ENCODE measurements at places on chromosomes 1 and 21.

- no peak for DNase-seq
Observed at GRCh38 chr1:28172713-28173150, 3.8 kb downstream of the PTAFR start.

DNA sequence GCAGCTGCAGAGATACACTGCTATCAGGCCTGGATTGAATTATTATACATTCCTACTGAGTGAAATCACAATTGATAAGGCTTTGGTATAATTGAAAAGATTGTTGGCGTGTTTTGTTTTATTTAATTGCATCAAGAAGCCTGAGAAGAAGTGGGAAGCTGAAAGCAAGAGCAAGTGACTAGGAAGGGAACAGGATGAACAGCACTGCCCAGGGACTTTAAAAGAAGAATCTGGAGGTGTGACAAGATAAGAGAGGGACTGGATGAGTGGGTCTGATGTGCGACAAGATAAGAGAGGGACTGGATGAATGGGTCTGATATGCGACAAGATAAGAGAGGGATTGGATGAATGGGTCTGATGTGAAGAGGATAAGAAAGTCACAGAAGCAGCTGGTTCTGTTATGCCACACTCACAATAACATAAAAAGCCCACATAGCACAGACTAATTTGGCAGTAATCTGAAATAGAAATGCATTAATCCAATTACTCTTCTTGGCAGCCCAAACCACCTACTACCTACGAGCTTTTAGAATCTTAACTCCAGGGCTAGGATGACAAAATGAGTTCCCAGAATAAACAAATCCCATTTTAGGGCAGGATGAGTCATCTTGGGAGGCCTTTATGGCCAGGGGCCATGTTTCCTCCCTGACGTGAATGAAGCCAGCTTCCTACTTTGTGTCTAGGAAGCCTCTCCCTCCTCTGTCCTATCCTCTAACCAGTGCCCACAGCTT is 129.7 kb downstream of the DUSP10 start:
- no peak for DNase-seq

GRCh38 chr21:41972511-41973205 is 18.8 kb upstream of the C2CD2 start:
- no peak for DNase-seq

DNA sequence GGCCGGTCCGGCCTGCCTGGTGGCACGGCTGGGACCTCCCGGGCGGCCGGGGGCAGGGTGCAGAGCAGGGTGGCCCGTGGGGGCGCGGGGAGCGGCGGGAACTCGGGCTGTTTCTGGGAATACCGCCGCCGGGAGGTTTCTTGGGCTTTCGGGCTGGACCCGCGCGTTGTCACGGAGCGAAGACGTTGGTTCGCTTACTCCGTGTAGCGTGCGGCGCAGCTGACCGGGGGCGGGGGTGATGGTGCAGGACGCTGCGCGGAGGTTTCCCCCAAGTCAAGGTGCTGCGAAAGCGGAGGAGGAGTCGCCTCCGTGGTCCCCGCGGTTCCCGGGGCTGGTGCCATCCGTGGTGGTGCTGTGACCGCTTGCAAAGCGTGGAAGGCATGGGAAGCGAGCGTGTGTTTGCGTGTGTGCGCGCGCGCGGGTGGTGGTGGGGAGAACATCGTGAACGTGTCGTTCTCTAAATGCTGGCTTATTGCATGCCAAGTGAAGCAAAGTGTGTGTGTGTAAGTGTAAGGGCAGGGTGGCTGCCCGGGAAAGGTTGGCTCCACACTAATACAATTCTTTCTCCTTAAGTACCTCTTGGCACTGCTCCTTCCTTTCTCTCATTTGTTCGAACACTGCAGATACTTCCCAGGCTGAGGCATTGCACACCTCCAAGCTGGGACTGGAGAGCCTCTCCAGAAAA is 1.1 kb downstream of the RYR2 start:
- DNase-seq = peak; percentile 57

GRCh38 chr1:3180915-3181314 is 111.9 kb downstream of the PRDM16 start:
- no peak for DNase-seq

DNA sequence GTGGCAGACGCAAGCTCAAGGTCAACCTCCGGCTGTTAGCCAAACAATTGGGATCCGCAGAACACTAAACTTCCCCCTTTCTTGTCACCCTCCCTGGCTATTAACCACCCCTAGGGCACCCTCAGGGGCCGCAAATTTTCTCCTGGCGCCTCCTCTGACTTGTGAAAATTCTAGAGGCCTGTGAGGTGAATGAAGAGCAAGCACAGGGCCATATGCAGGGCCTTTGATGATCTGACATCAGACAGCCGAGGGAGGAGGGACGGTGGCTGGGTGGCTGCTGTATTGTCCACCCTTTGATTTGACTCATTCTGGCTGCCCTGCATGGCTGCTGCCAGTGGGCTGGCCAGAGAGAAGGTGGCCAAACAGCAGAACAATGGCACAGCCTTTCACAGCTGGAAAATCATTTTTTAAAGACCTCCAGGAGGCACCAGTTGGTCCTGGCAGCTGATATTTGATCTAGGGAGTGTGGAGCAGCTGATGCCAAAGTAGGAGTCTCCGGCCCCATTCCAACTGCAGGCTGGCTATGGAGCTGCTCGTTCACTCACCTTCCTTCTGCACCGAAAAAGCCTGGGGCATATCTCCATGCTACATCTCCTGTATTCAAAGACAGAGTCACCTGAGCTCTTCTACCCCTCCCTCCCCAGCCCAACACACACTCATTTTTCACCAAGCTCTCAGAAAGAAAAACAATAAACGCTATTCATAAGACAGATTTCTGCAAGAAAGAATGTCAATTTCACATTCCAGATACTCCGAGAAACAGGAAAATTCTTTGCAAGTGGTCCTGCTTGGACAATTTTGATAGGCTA is 44.9 kb upstream of the BARHL2 start:
- DNase-seq = no peak

GRCh38 chr1:116722016-116722838 is 32.0 kb upstream of the CD2 start:
- no peak for DNase-seq

DNA sequence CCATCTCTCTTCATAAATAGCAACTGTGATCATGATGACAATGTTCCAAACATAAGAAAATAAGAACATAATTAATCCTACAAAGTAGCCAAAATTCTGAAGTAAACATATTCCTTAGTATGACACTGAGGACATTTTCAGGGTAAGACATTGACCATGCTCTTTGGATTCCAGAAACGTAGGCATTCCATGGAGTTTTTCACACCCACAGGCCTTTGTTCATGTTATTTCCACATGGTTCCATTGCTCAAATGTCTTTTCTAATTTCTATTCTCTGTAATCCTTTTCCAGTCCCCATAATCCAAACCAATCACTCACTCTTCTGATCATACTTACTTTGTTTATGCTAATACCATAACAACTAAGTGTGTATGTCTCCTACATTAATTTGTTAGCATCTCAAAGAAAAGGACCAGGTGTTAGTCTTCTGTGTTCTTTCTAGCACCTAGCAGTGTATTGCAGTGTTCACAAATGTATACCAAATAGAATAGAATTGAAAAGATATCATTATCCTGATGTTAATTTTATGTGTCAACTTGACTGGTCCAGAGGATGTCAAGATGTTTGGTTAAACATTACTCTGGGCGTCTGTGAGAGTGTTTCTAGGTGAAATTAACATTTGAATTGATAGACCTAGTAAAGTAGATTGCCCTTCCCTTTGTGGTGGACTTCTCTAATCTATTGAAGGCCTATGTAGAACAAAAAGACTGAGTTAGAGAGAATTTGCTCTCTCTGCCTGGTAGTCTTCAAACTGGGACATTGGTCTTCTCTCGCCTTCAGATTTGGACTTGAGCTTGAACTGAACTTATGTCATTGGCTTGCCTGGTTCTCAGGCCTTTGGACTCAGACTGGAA is 516.6 kb downstream of the PTPRC start:
- DNase-seq = no peak

DNA sequence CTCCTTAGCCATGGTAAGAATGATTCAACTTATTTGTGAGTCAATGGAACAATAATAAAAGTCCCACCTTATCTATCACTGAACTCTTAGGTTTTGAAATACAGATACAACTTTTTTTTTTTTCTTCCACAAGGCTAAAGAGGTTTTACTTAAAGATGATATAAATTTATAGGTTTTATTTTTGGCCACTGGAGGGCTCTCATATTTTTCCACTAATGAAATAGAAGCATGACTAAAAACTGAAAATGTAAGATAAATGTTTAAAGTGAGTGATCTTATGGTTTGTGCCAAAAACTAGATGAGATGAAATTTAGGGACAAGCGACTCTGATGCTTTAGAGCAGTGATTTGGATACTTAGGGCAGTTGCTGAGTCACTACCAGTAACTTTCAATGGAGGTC is 499.0 kb downstream of the NUF2 start:
- DNase-seq = no peak

DNA sequence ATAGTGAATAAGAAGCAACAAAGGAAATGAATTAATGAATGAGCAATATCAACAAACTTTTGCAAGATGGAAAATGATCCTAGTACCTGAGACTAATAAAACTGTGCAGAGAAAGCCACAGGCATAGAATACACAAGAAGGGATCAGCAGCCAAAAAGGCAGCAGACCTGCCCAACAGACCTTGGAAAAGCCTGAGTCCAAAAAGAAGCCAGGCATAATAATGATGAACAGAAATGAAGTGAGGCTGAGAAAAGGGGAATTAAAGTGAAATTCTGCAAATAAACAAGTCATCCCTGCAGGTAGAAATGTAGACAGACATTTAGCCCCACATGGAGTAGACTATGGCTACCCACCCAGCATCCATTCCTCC is 10.3 kb upstream of the PHTF1 start:
- no peak for DNase-seq

DNA sequence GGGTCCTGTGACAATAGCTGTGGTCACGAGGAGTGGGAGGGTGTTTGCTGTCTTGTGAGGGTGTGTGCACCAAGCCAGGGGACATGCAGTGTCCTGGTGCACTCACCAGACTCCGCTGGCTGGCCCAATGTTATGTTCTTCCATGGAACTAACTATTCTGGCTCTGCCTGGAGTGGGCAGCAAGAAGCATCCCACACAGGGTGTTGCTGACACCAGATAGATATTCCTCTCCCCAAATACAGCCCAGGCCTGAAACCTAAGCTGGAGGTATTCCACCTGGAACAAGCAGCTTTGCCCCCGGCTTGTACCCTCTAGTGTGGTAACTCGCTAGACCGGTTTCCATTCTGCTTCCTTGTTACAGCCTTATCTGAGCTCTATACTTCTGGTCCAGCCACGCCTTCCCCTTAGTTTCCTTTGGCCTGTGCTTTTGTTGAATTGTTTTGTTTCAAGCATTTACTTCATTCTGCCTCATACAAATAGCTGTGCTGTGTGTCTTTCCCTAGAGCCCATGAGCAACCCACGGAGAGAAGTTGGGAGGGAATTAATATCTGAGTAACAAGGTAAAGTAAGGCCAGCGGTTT is 14.7 kb upstream of the LY9 start:
- no peak for DNase-seq

DNA sequence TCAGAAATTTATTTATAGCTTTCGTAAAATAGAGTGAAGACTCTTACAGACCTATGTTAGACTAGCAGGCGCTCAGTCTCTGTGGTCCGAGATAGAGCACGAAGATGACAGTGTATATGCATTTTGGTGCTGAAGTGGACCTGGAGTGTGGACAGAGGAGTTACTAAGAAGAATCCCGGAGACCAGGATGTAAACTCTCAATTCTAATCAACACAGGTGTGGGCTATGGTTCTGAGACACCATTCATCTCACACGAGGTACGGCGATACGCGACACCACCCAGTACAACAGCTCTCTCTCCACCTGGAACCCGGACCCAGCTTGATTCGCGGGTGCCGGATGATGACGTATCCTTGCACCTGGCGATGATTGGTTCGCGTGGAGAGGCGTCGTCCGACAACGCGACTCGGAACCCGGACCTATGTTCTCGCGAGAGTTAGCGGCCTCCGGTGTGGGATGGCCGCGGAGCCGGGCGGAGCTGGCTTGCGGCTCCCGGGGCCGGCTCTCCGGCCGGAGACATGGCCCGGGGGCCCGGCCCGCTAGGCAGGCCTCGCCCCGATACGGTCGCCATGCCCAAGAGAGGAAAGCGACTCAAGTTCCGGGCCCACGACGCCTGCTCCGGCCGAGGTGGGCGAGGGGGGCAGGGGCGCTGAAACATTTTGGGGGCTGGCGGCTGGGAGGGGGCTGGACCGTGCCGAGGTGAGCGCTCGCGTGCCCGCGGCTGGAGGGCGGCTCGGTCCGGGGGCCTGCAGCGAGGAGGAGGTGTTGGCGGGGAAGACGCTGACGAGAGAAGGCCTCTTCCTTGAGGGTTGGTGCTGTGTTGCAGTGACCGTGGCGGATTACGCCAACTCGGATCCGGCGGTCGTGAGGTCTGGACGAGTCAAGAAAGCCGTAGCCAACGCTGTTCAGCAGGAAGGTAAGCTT is at the start of gene TMEM183A:
Gene TMEM183A, plus strand, starts transcription at position 427 of the 924 bp plus-strand sequence. Its CDS starts 92 bp downstream, at position 519.
- DNase-seq = peak; percentile 97

- DNase-seq = no peak
Observed at GRCh38 chr21:41256771-41257702, 59.6 kb upstream of the FAM3B start.

GRCh38 chr1:211127166-211127565 is 6.8 kb downstream of the KCNH1 start:
- DNase-seq = no peak

DNA sequence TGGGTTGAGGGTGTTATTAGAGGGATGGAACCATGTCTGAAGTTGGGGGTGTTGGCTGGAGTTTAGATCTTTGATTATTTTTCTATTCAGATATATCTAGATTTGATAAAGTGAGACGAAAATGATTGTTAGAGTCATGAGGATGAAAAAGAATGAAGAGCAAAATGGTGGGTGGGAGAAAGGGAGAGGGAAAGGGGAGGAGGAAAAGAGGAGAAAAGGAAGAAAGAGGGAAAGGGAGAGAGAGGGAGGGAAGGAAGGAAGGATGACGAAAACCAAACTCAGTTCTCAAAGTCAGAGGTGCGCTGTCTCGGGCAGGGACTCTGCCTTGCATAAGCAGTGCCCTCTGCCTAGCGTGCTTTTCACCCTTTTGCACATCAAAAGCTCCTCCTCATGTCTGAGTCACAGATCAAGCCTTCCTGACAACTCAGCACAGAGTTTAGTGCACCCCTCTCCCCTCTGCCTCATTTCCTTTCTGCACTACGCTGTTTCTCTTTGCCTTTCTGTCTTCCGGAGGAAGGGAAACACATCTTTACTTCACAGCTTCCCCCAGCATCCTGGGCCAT is 225.8 kb upstream of the PROX1 start:
- DNase-seq = no peak

DNA sequence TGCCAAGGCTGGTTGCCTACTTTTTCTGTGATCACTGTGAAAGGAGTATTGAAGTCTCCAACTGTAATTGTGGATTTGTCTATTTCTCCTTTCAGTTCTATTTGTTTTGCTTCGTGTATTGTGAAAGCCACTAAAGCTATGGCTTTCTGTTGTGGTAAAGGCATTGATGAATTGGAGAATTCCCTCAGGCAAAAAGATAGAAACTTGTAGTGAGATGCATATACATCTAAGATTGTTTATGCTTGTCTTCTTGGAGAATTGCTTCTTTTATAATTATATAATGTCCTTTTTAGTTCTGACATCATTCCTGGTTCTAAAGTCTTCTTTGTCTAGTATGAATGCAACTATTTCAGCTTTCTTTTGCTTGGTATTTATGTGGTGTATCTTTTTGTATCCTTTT is 36.8 kb downstream of the SWT1 start:
- DNase-seq = no peak

GRCh38 chr1:209823143-209824041 is 4.4 kb upstream of the UTP25 start:
- no peak for DNase-seq
